ENCODE measurements at places on chromosomes 3 and 15.

- DNase-seq, result no peak
Measured at GRCh38 chr15:48437178-48437577, 105.9 kb downstream of the DUT start.

DNA sequence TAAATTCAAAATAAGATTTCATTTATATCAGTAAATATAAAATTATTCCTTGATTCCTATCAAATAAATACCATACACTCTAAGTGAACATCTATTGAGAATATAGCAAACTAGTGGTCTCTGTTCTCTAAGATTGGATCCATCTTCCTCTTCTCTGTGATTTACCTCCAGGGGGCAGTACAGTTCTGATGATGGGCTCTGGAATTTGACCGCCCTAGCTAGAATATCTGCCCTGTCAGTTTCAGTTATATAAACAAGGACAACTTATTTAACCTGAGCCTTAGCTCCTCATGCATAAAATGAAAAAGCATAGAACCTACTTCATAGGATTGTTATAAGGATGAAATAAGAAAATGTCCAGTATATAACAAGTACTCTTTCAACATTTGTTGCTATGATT, 171.1 kb upstream of the CCDC54 start:
- peak; percentile 37 for DNase-seq

GRCh38 chr3:196321162-196321561, 3.1 kb upstream of the DYNLT2B start:
- no peak for DNase-seq

GRCh38 chr3:62923066-62923465, 47.9 kb upstream of the CADPS start:
- DNase-seq, result no peak

DNA sequence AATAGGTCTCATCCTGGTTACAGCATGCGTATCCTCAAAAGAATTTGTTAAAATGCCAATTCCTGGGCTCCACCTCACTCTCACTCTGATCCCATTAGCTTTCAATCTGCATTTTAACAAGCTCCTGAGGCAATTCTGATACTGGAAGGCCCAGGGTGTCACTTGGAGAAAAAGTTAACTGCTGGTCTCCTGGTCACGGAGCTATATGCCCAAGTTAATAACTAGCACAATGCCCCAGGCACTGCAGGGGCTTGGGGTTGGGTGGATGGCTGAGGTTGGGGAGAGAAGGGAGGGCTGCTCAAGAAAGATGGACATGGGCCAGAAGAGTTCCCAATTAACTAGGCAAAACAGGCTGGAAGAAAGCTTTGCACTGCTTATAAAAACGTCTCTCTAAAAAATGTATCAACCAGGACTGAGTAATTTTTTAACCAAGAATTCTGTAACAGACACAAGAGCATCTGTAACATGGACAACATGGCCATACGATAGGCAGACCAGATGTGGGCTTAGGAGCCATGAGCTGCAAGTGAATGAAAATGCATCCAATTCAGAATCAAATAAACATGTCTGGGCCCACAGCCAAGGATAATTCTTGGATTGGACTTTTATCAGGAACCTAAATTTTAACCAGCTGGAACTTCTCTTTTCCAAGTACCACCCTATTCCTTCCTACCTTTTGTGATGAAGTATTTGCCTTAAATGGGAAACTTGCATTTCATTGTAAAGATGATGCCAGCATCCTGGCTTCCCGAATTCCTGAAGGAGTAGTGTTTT, 4.2 kb downstream of the IL17RD start:
- DNase-seq, result no peak

- DNase-seq, result peak; percentile 63
Measured at GRCh38 chr3:67765575-67765974, 111.2 kb upstream of the SUCLG2 start.

DNA sequence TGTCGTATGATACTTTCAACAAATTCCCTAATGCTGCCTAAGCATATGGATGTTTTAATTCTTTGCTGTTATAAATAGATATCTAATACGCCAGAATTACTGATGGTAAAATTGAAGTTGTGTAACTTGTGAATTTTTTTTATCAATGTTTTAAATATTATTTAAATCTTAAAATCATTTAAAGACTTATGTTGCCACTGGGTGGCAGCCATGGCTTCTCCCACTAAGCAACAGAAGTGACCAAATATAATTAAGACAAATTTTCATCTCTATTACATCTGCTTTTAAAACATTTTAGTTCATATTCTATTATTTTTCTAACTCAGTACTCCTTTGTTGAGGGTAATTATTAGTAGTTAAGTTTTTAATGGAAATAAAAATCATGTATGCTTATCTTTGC, 8.1 kb upstream of the IL20RB start:
- DNase-seq, result no peak

- no peak for DNase-seq
Measured at GRCh38 chr3:142077155-142077858, 72.0 kb downstream of the TFDP2 start.

GRCh38 chr15:83194528-83194927, 13.1 kb downstream of the HDGFL3 start:
- no peak for DNase-seq

GRCh38 chr15:64905119-64905831, 6.4 kb upstream of the ANKDD1A start:
- DNase-seq, result no peak

GRCh38 chr3:177514611-177515499, 317.6 kb upstream of the TBL1XR1 start:
- DNase-seq, result no peak

DNA sequence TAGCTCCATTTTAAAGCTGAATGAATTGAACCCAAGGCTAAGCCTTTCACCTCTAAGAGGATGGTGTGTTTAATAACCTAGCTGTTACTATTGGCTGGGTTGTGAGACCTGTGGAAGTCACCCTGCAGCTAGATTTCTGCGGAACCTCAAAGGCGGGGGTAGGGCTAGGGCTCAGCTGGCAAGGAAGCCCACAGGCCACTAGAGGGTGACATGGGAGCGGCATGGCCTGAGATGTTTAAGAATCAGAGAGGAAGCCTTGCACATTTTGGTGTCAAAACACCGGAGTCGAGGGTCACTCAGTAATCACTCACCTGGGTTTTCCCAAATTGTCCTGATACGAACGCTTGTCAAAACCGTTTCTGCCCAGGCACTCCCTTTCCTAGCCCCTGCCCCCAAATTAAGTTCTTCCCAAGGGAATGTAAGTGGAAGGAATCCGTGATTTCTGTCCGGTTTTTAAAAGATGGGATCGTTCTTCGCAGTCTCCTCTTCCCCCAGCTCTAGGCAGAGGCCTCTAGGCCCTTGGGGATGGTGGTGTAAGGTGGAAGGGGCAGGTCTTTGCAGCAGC, 3.8 kb upstream of the ACAD9 start:
- no peak for DNase-seq

GRCh38 chr3:190101320-190102011, 19.2 kb downstream of the P3H2 start:
- DNase-seq, result peak; percentile 9

DNA sequence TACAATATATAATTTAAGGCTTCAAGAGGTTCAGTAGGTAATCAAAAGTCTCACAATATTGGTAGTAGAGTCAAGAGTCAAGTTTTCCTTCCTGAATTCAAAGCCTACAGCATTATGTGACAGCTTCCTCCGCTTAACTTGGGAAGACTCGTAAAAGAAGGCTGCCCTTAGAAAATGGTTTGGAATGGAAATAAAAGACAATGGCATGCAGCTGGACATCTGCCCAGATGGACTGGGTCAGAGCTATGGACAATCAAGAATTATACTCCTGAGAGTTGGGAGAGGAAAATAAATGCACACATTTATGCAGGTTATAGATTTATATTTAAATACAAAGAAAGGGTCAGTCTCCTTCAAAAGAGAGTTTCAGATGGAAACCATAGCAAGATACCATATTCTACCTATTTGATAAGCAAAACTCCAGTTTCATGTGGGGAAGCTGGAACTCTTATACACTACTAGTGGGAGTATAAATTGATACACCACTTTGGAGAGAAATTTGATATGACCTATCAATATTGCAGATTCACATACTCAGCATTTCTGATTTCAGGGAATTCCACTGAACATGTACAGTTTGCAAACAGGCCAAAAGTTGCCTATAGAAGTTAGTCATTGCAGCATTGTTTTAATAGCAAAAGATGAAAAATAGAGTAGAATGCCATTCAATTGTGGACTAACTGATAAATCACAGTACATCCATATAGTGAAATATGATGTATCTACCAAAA, 6.1 kb downstream of the CRYBG3 start:
- peak; percentile 17 for DNase-seq

GRCh38 chr3:13536832-13537231, 12.1 kb upstream of the FBLN2 start:
- no peak for DNase-seq

DNA sequence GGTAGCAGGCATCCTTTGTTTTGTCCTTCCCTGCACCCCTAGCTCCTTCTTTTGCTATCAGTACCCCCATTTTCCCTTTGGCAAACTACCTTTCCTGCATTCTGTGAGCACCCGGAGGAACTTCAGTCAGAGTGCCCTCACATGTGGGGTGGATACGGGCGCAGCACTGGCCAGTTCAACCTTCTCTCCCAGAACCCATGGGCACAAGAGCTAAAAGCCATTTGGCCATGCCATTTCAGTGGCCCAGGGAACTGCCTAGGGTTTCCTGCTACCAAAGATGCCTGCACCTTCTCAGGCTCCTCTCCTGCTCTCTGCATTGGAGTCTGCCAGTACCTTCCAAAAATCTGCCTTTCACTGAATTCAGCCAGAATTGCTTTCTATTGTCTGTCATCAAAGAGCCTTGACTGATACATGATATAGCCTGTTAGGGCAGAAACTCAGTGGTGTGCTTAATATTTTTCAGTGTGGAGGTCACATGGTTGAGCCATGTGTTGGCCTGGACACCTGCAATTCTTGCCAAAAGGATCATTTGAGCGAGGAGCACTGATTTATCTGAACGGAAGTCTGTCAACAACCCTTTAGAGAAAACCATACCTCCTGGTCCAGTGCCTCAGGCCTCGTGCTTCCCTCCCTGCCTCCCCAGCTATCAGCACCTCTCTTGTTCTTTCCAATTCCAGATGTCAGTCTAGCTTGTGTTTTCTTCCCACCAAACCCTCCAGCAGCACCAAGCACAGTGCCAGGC, 27.0 kb upstream of the HHATL start:
- DNase-seq, result no peak

GRCh38 chr15:74902295-74903075, 4.2 kb downstream of the FAM219B start:
- DNase-seq, result no peak

DNA sequence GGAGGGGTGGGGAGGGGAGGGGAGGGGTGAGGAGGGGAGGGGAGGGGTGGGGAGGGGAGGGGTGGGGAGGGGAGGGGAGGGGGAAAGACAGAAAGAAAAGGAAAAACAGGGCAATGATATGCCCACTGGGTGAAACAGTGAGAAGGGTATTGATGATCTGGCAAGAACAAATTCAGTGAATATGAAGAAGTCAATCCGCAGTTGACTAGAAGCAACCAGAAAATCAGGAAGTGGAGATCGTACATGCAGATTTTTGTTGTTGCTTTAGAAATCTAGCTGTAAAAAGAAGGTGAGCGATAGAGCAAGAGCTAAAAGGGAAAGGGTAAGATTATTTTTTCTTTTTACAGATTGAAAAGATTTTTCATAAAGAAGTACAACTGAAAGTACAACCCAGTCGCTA, 47.6 kb upstream of the ARF4 start:
- DNase-seq, result no peak

DNA sequence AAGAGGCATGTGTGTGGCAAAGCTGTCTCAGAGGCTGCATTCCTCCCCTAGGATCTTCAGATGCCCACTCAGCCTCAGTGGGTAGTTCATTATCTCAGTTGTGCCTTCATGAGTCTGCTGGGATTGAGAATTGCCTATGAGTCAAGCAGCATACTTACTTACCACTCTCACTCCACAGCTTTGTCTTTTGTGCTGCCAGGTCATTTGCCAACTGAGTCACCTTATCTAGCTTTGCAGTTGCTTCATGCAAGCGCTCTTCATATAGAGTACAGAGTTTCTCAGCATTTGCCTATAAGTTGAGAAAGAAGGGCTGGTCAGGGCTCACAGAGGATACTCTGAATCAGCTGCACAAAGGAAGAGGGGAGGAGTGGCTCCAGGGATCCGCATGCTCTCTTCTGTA, 89.5 kb downstream of the MYH15 start:
- DNase-seq, result peak; percentile 94

DNA sequence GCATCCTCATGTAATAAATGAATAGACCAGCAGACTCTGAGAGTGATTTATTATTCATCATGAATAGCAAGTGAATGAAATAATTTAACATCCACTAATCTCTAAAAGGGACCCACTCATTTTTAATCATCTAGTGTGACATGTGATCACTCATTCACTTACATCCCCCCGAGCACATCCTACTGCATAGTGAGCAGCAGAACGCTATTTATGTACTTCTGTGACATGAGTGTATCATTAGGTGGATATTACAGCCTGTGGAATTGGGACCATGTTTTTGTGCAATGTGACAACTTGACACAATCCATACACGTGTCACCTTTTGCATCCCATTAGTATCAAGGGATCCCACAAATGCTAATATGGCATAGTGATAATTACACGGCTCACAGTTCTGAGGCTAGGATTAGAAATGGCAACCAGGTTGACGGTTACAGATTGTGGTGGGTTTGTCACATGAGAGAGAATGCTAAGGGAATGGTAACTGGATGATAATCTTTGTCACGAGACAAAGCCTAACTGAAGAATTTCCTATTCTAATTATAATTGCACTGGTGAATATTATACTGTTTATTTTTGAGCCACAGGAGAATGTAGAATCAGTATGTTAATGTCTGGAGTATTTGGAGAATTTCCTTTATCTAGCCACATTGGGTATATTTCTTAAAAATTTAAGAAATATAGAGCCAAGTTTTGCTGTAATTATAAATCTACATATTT, 595.2 kb upstream of the TBL1XR1 start:
- no peak for DNase-seq

DNA sequence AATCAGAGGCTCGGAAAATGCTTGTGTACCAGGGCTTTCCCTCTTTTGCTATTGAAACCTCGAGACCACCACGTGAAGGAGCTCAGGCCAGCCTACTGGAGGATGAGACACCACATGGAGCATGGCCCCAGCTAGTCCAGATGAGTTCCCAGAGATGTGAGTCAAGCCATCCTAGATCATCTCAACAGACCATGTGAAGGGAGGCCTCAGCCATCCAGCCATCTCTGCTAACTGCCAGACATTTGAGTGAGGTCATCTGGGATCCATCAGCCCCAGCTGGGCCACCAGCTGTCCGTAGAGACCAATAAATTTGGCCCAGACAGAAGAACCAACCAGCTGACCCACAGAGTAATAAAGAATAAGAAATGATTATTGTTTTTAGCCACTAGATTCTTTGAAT, 62.8 kb upstream of the PROK2 start:
- DNase-seq, result no peak

DNA sequence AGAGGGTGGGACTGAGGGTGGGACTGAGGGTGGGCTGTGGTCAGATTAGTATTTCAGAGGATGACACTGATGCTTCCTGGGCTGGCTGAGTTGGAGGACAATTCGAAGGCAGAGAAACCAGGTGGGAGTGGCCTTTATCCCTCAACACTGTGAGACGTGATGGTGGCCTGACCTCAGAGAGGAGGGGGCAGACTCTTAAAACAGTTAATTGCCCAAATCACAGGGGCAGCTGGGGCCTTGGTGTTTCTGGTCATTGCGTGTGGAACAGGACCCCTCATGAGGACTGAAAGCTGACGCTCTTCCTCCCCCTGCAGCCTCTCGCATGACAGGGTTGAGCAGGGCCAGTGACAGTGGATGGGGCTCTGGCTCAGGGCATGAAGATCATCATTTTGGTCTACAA, 18.7 kb downstream of the DNASE1L3 start:
- no peak for DNase-seq

Measured in NCI-H226 (cell line).